ENCODE measurements at places on chromosomes 3 and 15.

GRCh38 chr3:177478170-177478867, 281.0 kb upstream of the TBL1XR1 start:
- DNase-seq = peak; percentile 91

GRCh38 chr15:62877276-62877857, 165.2 kb upstream of the TPM1 start:
- no peak for DNase-seq

DNA sequence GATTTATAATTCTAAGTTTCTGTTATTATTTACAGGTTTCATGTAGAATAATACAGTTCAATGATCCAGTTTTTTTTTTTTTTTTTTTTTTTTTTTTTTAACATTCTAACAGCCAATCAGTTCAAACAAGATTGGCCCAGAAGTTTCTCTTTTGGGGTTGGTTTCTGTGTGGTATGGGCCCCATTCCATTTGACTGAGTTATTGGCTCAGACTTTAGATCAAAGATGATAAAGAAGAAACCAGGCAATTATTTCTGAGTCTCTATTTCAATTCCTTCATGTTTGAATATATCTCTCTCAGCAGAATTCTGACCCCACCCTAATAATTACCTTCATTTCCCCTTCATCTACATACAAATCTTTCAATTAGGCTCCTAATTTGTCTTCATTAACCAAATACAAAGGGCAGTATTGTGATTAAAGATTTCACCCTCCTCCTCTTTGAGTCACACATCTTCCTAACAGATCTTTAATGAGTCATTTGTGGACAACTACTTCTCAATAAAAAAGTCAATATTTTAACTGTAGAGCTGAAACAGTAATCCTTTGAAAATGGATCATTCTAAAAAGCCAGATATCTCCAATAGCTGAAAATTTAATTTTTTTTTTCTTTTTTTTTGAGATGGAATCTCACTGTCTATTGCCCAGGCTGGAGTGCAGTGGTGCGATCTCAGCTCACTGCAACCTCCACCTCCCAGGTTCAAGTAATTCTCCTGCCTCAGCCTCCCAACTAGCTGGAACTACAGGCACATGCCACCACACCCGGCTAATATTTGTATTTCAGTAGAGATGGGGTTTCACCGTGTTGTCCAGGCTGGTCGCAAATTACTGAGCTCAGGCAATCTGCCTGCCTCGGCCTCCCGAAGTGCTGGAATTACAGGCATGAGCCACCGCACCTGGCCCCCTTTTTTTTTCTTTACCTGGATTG, 878.8 kb downstream of the NAALADL2 start:
- DNase-seq = no peak

- no peak for DNase-seq
Observed at GRCh38 chr3:189298469-189299375, 127.0 kb downstream of the TPRG1 start.

DNA sequence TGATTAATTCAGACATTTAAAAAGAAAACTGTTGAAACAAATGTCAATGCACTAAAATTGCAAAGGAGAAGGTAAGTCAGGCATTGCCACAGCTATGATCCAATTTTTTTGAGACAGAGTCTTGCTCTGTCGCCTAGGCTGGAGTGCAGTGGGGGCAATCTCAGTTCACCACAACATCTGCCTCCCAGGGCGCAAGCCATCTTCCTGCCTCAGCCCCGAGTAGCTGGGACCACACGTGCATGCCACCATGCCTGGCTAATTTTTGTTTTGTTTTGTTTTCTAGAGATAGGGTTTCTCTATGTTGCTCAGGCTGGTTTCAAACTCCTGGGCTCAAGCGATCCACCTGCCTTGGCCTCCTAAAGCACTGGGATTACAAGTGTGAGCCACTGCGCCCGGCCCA, 117.6 kb downstream of the FMN1 start:
- no peak for DNase-seq

DNA sequence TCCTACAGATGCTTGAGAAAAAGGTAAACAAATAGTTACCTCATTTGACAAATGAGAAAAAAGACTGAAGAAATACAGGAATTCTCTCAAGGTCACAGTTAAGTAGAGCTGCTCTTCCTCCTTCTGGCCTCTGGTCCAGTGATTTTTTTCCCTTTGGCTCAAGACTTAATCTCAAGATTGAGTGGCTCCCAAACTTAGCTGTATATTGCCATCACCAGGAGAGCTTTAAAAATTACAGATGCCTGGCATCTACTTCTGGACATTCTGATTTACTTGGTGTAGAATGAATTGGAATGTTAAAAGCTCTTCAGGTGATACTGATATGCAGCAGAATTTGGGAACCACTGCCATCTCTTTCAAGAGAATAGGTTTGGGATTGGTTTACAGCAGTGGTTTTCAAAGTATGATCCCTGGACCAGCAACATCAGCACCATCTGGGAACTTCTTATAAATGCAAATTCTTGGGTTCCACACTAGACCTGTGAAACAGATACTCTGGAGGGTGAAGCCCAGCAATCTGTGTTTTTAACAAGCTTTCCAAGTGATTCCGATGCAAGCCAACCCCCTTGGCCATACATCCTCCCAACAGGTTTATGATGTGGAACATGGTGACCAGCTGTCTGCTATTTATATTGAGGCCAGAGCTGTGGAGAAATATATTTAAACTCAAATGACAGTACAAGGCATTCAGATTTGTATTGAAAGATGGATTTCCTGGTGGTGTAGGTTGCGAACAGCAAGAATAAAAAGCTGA, 333.0 kb upstream of the RARB start:
- peak; percentile 25 for DNase-seq

- no peak for DNase-seq
Observed at GRCh38 chr15:100339999-100340398, 1.8 kb downstream of the ADAMTS17 start.

GRCh38 chr15:63794271-63794670, 39.5 kb downstream of the HERC1 start:
- DNase-seq = no peak

DNA sequence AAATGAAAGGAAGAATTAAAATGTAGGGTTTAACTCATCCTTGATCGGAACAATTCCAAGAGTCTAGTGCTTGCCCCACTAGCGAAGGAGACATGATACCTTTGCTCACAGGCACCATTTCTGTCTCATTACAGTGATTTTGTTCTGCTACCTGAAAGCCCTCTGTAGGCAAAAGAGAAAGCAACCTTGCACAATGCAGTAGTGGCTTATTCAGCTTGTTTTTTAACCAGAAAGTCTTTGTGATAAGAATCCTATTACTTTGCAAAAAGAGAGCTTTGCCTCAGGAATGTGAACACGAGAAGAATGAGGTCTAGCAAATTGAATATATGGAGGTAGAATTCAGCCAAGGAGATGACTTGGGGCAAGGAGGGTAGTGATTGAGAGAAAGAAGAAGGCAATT, 684.4 kb downstream of the GRM7 start:
- DNase-seq = no peak

GRCh38 chr3:74107451-74107850, 482.7 kb upstream of the PDZRN3 start:
- peak; percentile 17 for DNase-seq

GRCh38 chr15:89358435-89358754, 23.8 kb upstream of the POLG start:
- DNase-seq = no peak

GRCh38 chr3:119177321-119177720, 3.9 kb downstream of the UPK1B start:
- DNase-seq = no peak

Data from muscle of leg (tissue), 16 donors.